ENCODE measurements at places on chromosomes 11 and 22.

DNA sequence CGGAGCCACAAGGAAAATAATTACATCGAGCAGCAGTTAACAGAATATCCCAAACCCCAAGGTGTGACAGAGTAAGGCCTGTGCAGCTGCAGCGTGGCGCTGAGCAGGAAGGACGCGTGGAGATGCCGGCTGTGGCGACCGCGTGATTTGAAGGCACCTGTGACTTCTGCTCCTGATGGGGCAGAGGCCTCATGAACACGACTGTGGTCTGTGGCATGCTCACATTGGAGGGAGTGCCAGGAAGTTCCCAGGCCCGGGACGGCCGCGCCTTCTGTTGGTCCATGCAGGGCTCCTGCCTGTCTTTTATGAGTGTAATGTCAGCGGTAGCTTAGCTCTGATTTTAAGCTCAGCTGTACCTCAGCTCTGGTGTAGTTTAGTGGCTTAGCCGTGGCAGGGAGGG lies 50.4 kb downstream of the TPCN2 start:
- no peak for DNase-seq

DNA sequence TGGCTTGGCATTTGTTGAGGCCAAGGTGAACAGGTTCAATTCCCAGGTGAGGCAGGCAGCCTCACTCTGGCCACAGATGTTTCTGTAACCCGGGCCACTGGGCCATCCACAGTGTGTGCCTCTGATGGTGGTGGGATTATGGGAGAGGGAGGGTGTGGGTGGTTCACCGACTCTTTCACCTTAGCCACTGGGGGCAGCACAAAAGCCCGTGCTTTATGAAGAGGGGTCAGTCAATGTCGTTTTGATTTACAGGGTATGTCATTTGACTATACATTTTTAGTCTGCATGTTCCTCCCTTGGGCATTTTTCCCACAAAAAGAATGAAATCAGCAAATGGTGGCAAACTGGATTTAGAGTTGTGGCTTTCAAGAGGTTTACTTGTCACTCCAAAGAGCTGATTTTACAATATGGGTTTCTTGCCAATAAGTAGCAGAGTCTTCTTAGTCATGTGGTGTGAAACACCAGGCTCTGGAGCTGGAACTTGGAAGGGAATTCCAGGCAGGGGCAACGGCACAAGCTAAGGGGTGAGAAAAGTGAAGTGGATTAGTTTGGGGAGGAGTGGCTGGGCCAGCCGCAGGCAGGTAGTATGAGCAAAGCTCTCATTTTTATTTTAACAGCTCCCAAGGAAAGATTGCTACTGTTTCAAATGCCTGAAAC lies 217.8 kb upstream of the ZBED5 start:
- DNase-seq = no peak

DNA sequence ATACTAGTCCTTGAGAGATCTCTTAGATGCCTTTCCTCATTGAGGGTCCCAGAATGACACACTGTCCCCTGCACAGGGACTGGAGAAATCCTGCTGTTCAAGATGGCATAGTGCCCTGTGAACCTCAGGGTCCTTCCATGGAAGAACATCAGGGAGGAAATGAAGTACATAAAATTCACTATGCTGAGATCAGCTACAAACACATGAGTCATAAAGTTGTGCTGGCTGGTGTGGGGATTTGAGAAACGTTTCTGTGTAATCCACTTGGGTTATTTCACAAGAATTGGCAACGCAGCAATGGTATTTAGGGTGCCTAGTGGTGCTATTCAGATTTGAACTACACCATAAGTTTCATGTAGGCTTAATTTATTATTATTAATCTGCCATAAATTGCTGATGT lies 174.4 kb downstream of the MAML2 start:
- no peak for DNase-seq

DNA sequence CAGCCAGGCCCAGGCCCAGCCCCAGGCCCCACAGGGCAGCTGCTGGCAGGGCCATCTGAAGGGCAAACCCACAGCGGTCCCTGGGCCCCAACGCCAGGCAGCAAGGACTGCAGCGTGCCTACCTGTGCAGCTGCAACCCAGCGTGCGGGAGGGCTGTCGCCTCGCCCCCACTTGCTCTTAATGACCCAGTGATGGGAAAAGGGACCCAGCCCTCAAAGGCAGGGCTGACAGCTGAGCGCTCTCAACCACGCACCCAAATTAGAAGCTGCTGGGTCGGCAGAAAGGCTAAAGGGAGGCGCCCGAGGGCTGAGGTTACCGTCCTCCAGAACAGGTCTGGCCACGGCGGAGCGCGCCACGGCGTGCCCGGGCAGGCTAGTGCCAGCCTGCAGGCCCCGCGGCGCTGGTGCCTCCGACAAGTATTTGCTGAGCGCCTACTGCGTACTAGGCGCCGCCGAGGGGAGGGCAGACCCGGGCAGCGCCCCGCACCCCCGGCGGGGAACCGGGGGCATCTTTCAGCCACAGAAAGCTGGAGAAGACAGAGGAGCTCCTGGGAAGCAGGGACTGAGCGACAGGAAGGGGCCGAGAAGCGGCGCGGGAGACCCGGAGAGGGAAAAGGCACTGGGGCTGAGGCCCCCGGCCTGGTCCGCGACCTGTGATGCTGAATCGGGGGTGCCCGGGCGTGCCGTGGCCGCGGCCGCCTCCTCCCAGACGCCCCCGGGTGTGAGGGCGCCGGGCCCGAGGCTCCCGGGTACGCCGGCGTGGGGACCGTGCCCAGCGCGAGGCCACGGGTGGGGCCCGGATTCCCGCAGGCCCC lies 773 bp downstream of the HRAS start:
- DNase-seq = no peak

GRCh38 chr11:34886609-34887008 lies 29.6 kb downstream of the APIP start:
- DNase-seq = no peak

- no peak for DNase-seq
These were observed 80.9 kb downstream of the PLEKHA7 start for GRCh38 chr11:16933291-16933690.

DNA sequence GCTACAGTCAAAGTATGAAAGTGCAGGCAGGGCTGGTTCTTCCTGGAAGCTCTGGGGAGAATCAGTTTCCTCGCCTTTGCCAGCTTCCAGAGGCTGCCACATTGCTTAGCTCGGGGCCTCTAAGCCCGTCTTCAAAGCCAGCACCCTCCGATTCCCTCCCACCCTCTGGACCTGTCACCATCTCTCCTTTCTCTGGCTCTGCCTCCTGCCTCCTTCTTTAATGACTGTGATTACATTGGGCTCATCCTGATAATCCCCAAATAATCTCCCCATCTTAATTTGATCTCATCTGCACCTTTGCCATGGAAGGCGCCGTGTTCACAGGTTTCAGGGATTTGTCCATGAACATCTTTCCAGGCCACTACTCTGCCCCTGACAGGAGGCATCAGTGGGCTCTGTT lies 42.5 kb downstream of the MCM5 start:
- DNase-seq = no peak

GRCh38 chr22:33529424-33530113 lies 390.7 kb downstream of the LARGE1 start:
- no peak for DNase-seq

- no peak for DNase-seq
These were observed 29.3 kb upstream of the TCF20 start for GRCh38 chr22:42299586-42300258.

DNA sequence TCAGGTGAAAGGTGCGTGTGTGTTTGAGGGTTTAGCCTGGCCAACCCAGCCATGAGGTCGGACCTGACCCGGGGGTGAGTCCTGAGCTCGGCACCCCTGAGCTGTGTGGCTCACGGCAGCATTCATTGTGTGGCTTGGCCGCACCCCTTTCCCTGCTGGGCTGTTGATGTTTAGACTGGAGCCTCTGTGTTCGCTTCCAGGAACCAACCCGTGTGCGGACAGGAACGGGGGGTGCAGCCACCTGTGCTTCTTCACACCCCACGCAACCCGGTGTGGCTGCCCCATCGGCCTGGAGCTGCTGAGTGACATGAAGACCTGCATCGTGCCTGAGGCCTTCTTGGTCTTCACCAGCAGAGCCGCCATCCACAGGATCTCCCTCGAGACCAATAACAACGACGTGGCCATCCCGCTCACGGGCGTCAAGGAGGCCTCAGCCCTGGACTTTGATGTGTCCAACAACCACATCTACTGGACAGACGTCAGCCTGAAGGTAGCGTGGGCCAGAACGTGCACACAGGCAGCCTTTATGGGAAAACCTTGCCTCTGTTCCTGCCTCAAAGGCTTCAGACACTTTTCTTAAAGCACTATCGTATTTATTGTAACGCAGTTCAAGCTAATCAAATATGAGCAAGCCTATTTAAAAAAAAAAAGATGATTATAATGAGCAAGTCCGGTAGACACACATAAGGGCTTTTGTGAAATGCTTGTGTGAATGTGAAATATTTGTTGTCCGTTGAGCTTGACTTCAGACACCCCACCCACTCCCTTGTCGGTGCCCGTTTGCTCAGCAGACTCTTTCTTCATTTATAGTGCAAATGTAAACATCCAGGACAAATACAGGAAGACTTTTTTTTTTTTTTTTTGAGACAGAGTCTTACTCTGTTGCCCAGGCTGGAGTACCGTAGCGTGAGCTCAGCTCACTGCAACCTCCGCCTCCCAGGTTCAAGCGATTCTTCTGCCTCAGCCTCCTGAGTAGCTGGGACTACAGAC lies 53.9 kb upstream of the PPP6R3 start:
- DNase-seq = no peak

GRCh38 chr22:26393929-26394328 lies 35.1 kb upstream of the ASPHD2 start:
- DNase-seq = no peak

GRCh38 chr11:72812967-72813739 lies 1.1 kb upstream of the ATG16L2 start:
- no peak for DNase-seq

DNA sequence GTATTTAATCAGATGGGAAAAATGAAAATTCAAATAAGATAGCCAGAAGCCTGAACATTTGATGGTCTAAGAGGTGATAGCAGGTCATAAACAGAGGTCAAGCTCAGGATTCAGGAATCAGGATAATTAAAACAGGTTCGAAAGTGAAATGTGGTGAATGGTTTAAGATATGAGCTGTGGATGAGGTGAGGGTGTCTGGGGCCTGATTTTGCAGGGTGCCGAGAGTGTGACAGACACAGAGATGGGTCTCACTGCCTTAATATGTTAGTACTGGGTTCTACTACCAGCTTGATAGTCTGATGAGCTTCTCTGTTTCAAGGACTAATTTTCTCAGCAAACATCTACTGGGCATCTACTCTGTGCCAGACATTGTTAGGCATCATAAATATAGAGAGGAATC lies 19.9 kb upstream of the EMSY start:
- DNase-seq = no peak

DNA sequence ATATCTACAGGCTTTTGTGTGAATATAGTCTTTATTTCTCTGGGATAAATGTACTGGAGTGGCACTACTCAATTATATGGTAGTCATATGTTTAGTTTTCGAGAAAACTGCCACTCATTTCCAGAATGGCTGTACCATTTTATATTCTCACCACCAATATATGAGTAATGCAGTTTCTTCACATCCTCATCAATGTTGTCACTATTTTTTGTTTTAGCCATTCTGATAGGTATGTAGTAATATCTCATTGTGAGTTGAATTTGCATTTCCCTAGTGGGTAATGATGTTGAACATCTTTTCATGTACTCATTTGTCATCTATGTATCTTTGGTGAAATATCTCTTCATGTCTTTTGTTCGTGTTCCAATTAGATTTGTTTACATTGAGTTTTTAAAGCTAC lies 18.0 kb downstream of the ACRV1 start:
- no peak for DNase-seq

DNA sequence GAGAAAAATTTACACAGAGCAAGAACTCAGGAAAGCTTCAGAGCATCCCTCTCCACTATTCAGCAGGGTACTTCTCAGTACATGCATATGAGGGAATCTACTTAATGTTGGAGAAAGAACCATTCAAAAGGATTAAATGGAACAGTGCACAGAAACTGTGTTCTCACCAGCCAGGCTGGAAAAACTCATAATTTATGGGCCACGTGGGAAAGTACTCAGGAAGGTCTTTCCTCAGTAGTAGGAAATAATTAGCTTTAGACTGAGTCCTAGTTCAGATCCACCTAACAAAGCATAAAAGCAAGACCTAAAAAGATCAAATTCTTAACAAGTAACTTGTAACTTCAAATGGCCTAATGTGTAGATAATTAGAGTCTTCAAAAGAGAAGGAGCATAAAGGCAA lies 134.0 kb downstream of the FAM76B start:
- DNase-seq = no peak

- DNase-seq = no peak
These were observed 65.4 kb downstream of the PRR5L start for GRCh38 chr11:36361472-36361871.

DNA sequence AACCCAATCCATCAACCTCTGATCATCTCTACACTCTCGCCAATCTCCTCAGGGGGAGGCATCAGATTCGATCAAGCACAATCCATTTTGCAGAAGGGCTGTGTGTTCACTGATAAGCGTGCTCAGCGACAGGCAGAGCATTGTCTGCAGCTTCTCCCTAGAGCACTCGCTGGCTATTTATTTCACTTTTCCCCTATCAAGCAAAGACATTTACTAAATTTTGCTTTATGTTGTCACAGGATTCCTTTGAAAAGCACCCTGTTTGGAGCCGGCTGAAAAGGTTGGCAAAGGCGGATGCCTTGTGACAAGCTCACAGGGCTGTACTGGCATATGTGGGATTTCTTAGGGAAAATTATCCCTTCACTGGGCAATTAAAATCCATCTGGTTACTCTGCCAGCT lies 1381.5 kb upstream of the TENM4 start:
- DNase-seq = no peak

DNA sequence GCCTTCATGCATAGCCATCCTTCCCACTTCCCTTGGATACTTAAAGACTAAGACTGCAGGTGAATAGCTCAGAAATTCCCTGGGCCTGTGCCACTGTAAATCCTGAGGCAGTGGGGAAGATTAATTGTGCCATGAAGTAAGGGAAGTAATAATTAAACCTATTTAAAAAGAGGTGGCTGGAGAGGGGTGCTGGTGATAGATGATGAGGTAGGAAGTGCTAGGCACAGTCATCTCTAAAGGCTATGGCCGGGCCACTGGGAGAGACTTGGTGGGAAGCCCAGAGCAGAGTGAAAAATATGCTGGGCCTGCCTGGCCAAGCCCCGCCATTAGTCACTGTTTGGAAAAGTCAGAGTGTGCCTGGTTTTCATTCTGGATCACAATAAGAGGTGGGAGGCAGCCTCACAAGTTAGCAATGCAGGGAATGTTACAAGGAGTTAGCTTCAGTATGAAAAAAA lies 197.2 kb upstream of the PITPNB start:
- no peak for DNase-seq

Data from NCI-H2107 (cell line).